Fibroblast of pulmonary artery (primary cell): ENCODE measurements at places on chromosomes 6 and 20.

GRCh38 chr6:101640131-101640530 lies 246.6 kb downstream of the GRIK2 start:
- DNase-seq = peak; percentile 17

GRCh38 chr20:48189181-48189580 lies 403.9 kb upstream of the SULF2 start:
- DNase-seq = peak; percentile 56

- DNase-seq = no peak
These were observed 21.4 kb upstream of the AHCY start for GRCh38 chr20:34324541-34324940.

- DNase-seq = no peak
These were observed 111.3 kb downstream of the BANF2 start for GRCh38 chr20:17810847-17811627.

DNA sequence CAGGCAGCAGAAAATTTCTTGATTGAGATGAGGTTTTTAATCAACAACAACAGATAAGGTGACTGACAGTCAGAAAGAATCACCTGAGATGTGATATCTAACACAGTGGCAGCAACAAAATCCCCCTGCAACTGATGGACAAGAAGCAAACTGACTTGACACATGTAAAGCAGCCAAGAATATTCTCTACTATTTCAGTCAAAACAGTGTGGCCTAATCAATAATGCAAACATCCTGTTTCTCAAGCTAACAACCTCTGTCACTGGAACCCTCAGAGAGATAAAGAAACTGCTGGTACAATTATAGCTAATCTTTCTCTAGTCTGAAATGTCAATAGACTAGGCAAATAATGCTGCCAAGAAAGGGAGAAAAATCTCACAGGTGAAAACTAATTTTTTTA lies 4.6 kb upstream of the CGA start:
- DNase-seq = no peak

DNA sequence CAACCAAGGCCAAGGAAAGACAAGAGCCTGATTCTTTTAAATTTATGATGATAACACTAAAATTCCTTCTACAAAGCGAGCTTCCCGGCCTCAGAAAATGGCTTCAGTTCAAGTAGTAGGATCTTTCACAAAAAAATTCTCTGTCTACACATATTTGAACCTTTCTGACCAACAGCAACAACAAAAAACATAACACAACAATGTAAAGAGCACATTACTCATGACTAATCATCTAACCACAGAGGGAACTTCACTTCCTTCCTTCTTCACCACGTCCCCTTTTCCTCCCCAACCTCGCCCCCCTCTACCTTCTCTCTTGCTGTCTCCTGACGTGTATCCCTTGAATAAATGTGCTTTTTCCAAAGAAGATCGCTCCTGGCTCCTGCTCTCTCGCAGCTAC lies 228.2 kb downstream of the MYLK4 start:
- peak; percentile 71 for DNase-seq

GRCh38 chr20:46073443-46073842 lies 16.3 kb downstream of the NCOA5 start:
- DNase-seq = no peak

GRCh38 chr20:62142252-62143080 lies 728 bp downstream of the PSMA7 start:
- no peak for DNase-seq

GRCh38 chr6:34027445-34027936 lies 118.4 kb downstream of the GRM4 start:
- DNase-seq = peak; percentile 22

DNA sequence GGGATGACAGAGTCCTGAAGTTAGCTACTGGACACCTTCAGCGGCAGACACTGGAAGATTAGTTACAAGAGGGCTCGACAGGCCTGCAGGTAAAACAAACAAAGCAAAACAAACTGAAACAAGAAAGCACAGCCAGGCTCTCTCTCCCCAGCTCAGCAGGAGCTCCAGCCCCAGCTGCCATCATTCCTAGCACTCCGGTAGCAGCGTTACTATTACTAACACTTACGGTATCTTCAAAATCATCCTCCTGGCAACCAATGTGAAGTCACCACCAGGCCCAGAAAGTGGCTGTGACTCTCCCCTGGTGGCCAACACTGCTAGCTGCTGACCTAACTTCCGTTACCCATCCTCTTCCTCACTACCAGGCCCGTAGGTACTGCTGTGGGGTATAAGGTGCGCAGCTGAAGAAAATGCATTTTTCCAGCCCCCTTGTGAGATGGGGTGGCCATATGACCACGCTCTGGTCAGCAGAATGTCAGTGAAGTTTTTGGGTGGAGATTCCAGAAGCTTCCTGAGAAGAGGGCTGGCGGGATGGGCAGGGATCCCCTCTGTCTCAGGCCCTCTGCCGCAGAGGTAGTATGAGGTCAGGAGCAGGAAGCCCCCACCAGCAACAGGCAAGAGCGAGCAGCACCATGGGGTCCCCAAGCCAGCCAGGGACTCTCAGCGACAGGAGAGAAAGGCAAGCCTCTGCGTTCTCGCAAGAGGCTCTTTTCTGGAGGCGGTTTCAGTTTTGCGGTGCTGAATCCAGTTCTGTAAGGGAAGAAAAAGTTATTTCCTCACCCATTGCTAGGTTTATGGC lies 37.4 kb upstream of the TBXT start:
- no peak for DNase-seq

DNA sequence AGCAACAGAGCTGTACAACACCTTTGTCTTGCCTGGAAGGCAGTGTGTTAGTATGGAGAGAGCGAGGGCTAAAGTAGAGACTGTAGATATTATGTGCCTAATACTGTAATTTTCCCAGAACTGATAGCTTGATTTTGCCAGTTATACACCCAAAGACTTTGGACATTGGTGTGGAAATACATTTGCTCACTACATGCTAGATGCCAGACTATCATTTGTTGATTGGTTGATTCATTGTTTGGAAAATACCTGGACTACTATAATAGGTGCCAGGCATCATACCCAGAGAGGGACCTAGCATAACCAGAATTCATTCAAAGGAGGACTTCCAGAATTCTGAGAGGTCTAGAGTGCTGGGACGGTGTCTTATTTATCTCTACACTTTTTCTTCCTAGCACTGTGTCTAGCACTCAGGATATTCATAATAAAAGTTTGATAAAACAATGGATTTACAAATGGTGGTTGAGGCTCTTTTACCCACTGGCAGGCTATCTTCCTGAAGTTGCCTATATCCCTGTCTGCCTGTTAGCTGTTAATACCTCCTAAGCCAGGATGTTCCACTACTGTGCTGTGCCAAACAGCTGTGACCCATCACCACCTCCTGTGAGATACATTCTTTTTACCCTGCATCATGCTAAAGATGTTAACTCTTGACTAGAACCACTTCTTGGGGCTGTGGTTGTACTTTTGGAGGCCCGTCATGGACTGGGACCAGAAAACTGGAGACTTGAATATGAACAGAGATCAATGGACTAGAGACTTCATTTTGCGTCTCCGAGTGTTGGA lies 72.2 kb upstream of the FUCA2 start:
- DNase-seq = peak; percentile 88

DNA sequence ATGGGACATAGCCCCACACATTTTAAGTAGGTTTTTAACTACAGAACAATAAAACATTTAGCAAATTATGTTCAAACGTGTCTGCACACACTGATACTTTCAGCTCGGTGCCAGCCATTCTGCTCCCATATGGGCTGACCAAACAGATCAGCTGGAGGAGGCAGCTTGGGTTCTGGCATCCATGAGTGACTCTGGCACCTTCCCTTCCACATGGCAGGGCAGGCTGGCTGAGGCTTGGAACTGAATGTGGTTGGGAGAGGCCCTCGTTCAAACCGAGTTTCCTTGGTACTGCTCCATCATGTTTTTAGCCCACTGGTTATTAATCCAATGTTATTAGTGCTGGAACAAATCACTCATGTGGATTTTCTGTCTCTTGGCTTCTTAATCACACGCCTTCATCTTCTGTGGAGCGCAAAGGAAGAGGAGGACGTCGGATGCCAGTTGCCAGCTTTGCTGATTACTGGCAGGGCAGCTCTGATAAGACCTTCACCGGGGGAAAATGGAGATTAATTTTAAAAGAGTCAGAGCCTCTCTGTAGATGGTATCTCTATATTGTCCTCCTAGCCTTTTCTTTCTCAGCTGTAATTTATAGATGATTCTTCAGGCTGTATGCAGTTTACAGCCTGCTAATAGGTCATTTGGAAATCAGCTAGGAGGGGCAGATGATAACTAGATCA lies 93.1 kb upstream of the TIAM2 start:
- no peak for DNase-seq

DNA sequence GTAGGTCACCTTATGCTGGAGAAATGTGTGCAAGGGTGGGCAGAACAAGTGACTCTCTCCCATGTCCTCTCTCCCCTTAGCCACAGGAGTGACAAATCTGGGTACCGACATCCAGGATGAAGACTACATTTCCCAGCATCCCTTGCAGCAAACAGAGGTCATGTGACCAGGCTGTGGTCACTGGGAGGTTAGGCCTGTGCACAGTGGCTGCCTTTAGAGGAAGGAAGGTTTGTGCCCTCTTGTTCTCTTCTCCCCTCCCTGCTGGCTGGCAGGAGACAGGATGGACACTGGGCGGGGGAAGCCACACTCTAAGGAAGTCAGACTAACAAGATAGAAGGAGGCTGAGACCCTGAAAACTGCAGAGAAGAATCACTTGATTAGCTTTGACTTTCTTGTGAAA lies 360.2 kb downstream of the PREX1 start:
- no peak for DNase-seq
